ENCODE measurements at places on chromosomes 16 and 17.

GRCh38 chr16:86342161-86342834, 168.0 kb upstream of the FOXF1 start:
- DNase-seq: peak; percentile 26

DNA sequence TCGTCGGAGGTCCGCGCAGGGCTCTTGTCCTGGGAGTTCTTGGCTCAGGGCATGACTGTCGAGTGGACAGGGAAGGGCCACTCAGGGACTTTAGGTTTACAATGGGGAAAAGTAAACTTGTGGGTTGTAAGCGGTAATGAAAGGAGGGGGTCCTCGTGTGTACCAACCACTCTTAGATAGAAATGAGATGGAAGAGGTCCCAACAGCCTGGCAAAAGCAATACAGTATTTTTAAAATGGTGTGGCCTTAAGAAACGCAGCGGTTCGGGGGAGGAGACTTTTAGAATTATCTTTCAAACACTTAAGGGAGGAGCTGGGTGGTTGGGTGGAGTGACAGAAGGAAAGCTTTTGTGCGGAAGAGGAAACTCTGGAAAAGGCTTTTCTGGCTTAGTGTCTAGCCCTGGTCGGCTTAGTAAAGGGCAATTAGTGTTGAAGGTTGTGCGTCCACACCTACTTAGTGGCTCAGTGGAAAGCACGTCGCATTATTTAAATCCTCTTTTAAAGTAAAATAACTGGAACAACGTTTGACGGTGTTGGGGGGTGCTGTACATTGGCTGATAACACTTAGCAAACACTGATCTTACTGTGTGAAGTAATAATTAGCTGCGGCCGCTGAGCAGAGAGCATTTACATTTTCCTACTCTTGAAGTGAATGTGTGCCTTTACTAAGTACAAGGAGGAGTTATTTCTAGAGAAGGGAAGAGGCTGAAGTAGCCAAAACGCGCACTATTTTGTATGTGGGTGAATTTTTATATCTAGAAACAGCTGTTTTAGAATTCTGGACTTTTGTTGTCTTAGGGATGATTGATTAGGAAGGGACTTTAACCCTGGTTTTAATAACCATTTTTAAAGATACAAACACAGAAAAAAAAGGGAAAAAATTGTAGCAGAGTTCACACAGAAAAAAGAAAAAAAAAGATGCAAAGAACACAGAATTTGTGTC, 1.0 kb downstream of the WSB1 start:
- peak; percentile 93 for DNase-seq

- DNase-seq: peak; percentile 59
Measured at GRCh38 chr17:27654654-27655524, 23.9 kb downstream of the LGALS9 start.

DNA sequence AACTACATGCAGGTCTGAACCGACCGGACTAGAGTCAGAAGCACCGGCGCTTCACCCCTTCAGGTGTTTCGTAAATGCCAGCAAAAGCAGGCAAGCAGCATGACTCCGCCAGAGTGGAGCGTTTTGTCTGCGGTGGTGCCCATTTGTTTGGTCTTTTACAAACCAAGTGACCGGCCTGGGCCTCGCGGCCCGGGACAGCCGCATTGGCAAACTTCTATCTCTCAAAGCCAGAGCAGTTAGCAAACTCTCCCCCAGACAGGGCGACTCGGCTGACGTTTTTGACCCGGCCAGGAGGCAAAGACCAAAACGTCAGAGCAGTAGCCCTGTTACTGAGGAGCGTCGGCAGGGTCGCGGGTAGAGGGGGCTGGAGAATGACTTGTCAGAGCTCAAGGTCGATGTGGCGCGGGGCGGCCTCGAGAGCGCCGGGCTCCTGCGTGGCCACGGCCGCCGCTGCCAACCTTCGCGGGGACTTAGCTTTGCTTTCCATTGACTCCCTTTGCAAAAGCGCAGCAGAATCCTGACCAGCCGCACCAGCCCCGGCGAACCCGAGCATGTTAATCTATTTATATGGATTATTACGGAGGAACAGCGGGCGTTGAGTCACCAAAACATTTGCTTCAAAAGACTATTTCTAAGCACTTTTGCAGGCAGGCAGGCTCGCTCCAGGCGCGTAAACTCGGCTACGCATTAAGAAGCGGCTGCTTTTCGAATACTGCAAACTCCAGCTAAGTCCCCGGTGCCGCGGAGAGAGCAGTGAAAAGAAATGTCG, 763 bp upstream of the SOX9 start:
- DNase-seq: peak; percentile 67

DNA sequence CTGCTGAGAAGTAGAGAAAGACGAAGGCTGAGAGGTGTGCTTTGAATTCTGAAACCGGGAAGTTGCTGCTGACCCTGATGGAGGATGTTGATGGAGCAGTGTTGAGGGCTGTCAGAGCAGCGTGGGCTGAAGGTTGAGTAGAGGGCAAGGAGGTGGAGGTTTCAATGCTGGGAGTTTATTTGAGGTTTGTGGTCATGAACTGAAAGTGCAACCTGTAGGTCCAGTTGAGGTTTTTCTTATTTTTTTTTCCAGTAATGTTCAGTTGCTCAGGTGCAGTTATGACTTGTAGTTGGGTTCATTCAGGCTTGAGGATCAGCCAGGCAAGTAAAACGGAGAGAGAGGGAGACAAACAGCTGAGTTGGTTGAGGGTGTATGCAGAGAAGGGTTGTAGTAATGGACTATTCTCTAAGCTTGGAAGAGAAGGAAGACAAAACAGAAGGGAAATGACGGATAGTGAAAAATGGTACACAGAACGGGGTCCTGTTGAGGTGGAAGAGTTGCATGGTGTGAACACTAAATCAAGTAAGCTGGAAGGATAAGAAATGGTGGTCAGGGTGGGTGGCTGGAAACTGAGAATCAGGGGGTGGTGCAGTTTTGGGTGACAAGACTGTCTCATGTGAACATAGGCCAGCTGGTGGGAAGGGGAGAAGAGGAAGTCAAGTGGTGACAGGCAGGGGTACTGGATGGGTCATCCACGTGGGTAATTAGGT, 8.7 kb upstream of the UBE2G1 start:
- DNase-seq: no peak

- DNase-seq: no peak
Measured at GRCh38 chr17:70825321-70826125, 656.2 kb downstream of the KCNJ2 start.

- no peak for DNase-seq
Measured at GRCh38 chr16:11520442-11520841, 66.3 kb downstream of the LITAF start.

GRCh38 chr17:67491681-67492024, 114.6 kb downstream of the PITPNC1 start:
- no peak for DNase-seq

DNA sequence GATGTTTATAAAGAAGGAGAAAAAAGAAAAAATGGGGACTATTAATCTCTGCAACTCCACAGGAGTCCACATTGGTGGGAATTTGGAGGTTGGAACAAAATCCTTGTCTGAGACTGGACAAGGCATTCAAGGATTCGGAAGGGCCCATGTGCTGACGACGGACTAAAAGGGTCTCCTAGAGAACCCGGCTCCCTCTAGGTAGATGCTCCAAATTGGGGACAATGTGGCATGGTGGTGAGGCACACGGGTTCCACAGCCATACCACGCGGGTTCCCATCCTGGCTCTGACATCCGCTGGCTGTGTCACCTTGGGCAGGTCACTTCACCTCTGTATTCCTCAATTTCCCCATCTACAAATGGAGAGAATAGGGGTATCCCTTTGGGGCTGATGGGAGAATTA, 227.4 kb downstream of the C16orf78 start:
- no peak for DNase-seq

DNA sequence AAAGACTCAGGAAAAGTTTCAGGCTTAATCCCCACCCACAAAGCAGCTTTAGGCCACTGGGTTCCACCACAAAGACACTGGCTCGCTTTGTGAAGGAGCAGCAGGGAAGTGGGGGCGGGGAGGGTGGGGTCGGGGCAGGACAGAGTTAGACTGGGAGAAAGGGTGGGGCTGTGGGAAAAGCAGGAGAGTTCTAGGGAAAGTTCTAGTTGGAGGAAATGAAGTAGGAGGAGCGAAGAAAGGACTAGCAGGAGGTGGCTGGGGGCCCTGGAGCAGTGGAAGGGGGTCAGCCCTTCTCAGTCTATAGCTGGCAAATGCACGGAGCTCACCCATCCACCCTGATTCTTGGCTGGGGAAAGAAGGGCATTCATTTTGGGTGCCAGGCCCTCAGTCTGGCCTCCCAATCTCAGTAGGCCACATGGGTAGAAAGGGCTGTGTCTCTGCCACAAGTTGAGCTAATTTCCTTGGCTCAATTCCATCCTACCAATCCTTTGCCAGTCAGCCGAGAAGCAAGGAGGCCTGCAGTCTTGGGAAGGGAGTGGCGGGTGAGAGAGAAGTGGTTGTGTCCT, 4.6 kb downstream of the INPP5K start:
- peak; percentile 76 for DNase-seq

- DNase-seq: no peak
Measured at GRCh38 chr17:602436-602835, 112.2 kb downstream of the VPS53 start.

GRCh38 chr17:8887301-8887700, 19.8 kb upstream of the PIK3R6 start:
- no peak for DNase-seq

- DNase-seq: no peak
Measured at GRCh38 chr17:72294487-72294893, 173.7 kb downstream of the SOX9 start.

GRCh38 chr17:81607431-81607830, 29.5 kb downstream of the NPLOC4 start:
- no peak for DNase-seq

GRCh38 chr17:59547131-59547915, 18.1 kb upstream of the DHX40 start:
- peak; percentile 20 for DNase-seq

DNA sequence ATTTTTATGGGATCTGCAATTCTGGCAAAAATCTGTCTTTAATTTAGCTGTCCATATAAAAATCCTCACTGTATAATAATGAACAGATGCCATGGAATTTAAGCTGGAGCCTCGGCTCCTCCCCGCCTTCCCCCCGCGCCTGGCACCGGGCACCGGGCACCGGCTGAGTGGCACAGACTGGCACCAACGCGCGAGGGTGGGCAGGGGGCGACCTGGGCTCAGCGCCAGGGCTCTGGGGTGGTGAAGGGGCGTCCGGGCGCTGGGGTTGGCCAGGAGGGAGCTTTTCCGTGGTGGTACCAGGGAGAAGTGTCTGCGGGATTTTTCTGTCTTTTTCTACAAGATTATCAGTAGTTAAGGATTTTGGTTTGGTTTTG, 9.1 kb downstream of the NEUROD2 start:
- DNase-seq: no peak

DNA sequence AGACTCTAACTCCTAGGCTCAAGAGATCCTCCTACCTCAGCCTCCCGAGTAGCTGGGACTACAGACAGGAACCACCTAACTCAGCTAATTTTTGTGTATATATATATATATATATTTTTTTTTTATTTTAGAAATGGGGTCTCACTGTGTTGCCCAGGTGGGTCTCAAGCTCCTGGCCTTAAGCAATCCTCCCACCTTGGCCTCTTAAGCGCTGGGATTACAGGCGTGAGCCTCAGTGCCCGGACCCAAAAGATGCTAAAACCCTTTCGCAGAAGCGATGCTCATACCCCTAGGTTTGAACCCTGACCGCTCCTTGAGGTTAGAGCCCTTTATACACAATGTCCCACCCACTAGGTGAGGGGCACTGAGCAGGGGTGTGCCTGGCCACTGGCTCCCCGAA, 2.2 kb upstream of the CLDN9 start:
- no peak for DNase-seq

DNA sequence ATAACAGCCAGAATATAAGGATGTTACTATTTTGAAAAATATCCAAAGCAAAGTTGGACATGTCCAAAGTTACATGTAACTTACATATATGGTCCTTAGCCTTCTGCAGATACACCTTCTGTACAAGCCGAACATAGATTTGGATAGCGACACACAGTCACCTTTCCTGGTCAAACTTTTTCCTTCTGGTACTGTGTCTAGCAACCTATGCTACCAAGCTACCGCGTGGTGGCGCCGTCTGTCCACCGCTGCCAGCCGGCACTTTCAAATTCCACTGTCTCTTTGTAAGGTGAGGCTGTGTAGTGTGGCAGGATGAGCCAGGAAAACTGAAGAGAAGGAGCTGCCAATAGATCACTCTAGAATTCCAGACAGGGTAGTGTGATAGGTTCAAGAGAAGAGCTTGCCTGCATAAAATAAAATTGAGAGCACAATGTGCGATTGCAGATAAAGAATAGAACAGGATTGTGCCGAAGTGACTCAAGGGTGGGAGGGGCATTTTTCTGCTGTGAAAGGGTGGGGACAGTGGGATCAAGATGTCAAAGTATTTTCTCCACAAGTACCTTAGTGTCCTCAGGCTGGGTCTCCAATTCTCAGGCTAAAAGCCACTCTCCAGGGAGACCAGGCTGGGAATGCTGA, 366.9 kb downstream of the SLC39A11 start:
- peak; percentile 62 for DNase-seq

DNA sequence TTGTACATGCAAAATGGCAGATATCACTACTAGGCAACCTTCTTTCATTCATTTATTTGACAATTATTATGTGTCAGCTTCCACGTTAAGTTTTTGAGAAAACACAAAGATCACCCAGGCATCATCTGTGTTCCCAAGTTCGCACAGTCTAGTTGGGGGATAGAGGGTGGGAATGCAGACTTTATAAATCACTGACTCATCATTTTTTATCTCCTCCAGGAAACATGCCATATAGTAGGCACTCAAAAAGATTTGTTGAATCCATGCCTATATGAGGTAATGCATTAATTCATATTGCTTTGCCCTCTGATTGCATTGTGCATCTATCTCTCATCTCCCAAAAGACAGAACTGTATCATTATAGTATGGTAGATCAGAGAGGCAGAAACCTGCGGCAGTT, 196.8 kb upstream of the TOX3 start:
- no peak for DNase-seq

DNA sequence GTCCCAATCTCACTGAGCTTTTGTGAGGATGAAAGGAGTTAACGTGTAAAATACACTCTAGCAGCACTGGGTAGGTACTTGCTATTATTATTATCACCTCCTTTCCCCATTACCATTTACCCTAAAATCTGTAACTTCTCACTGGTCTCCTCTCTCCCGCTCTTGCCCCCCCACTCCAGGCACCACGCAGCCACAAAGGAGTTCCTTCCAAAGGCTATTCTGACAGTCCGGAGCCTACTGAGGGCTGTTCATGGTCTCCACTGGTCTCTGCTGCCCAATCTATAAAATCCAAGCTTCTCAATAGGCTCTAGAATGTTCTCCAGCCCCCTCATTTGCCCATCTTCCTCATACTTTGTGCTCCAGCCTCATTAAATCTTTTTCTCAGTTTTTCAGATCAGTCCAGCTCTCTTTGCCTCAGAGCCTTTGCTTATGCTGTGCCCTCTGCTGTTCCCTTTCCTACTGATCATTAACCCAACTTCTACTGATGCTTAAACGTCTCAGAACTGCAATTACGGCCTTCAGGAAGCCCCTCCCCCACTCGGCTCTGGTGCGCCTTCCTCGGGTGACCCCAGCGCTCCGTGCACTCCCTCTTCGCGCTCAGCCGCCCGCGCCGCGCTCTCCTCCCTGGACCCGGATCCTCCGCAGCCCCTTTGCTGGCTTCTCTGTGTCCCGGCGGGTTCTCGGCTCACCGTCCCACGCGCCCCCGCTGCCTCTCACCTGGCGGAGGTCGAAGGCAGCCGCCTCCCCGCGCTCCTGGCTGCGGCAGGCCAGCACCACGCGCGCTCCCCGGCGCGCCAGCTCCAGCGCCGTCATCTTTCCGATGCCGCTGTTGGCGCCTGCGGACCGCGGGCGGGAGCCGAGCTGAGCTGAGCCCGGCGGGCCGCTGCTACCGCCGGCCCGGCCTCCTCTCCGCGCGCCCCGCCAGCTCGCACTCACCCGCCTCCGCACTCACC, 737 bp downstream of the DHRS13 start:
- DNase-seq: no peak

- DNase-seq: no peak
Measured at GRCh38 chr17:5299383-5299782, 17.3 kb downstream of the RABEP1 start.

Data from fibroblast of the aortic adventitia (primary cell).